NCI-H1417 treated with DMSO at 0.1 percent for 48 hours (cell line): ENCODE measurements at places on chromosomes 2 and 18.

- DNase-seq: no peak
These were observed 365.7 kb upstream of the TNP1 start for GRCh38 chr2:217225596-217225995.

GRCh38 chr2:164314148-164314547 lies 307.1 kb downstream of the GRB14 start:
- no peak for DNase-seq

GRCh38 chr2:85886590-85886989 lies 2.2 kb downstream of the ST3GAL5 start:
- no peak for DNase-seq

GRCh38 chr2:88074854-88075292 lies 7.2 kb downstream of the SMYD1 start:
- no peak for DNase-seq

DNA sequence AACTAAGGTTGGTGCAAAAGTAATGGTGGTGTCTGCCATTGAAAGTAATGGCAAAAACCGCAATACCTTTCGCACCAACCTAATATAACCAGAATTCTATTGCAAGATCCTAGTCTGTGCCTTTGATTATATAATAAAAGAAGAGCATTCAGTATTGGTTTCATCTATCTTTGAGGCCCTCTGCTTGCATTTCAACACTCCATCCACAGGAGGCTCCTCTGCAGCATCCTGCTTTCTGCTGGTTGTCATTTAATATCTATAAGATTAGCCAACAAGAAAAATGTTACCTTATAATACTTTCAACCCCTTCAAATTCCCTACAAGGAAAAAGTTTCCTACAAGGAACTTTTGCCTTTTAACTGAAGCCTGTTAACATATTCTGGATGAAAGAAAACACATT lies 139.2 kb downstream of the CDCA7 start:
- DNase-seq: no peak

- DNase-seq: no peak
These were observed 18.2 kb upstream of the BOK start for GRCh38 chr2:241540401-241540770.

DNA sequence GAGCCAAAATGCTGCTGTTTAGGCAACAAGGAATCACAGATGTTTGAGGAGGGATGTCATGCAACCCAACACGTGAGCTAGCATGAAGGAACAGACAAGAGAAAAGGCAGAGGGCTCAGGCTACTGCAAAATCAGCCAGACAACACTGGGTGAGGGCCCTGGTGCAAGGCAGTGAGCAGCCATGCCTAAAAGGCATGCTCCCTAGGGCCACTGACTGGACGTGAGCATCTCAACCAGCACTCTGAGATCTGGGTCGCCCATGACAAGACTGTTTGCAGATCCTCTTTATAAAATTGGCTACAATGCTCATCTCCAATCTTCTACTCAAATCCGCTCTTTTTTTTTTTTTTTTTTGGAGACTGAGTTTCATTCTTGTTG lies 49.1 kb downstream of the KIAA2012 start:
- no peak for DNase-seq

GRCh38 chr18:63975628-63976027 lies 5.7 kb downstream of the SERPINB8 start:
- no peak for DNase-seq

DNA sequence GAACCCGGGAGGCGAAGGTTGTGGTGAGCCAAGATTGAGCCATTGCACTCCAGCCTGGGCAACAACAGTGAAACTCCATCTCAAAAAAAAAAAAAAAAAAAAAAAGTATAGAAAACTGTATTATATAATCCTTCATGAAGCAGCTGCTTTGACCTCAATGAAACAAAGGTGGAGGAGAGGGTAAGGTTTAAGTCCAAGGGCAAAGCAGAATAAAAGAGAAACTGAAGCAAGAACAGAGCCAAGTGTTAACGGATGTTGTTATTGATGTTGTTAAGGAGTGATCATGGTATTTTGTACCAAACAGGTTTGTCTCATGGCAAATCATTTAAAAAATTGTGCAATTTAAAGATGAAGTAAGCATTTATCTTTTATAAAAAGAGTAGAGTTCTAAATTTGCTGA lies 7.4 kb downstream of the RAPH1 start:
- DNase-seq: no peak

DNA sequence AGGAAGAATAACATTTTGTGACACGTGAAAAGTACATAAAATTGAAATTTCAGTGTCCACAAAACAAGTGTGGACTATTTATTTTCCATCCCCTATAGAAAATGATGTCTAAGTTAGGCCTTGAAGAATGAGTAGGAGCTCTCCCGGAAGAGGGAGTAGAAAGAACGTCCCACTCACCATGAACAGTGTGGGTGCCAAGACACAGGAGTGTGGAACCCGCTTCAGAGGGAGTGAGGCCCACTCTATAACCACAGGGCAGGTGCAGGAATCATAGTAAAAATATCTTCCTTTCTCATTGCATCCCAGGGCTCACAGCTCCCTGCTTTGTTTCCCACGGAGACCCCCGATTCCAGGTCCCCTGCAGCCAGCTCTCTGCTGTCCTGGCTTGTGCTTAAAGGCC lies 5.2 kb downstream of the KCNF1 start:
- no peak for DNase-seq

- no peak for DNase-seq
These were observed 113.0 kb downstream of the DYSF start for GRCh38 chr2:71566372-71566771.

DNA sequence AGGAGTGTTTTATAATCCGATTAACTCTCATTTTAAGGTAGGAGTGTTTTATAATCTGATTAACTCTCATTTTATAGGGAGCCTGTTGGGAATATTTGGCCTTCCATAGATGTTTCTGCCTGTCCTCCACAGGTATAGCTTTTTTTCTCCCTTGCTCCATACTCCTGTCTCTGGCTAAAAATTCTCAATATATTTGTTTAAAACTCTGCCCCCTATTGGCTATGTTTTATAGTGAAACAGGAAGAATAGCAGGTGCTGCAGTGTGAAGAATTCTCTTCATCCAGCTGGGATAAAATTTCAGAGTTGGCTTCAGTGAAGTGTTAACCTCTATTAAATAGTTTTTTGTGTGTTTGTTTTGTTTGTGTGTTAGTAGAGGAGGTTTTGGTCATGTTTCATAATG lies 1046.0 kb upstream of the TMEFF2 start:
- DNase-seq: no peak

DNA sequence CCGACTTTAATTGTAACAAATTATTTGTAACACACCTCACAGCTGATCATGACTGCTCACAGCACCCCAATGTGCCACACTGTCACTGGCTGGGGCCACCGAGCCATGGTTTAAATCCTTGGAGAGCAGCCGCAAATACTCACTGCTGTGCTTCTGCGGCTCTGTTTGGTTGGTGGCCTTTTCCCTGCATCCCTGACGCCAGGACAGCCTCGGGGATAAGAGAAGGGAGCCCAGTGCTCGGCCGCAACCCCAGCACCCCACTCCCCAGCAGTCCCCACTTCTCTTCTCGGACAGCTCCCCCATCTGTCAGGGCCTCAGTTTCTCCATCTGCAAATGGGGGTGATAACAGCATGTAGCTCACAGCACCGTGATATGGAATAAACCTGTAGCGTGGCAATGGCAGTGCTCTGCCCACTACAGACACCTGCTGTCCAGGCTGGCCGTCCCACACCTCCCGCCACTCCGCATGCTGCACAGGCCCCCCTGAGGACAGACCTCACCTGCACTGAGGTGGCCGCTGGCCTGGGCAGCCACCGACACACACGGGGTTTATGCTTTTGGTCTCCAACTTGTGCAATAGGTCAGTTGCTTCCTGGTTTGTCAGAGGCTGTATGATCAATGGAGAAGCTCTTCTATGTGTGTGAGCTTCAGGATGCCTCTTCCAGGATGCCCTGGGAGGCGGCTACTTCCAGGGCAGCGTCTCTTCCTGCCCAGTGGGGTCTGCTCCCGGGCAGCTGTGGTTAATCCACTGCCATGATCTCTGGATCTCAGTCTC lies 87.1 kb downstream of the NDUFA10 start:
- no peak for DNase-seq

DNA sequence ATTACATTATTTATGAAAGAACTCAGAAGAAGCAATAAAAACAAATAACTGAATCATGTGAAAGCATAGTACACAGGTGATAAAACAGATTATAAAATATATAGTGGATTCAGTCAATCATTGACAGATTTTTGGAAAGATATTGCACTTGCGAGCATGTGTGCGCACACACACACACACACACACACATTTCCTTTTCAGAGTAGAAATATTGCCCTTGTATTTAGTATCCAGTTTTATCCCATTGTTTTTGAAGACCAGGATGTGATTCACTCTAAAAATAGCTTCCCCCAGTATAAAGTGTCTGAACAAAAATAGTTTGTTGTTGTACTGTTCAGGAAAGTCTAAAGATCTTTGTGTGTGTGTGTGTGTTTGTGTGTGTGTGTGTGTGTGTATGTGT lies 145.5 kb downstream of the CALCRL start:
- no peak for DNase-seq
